ENCODE measurements at places on chromosomes 4 and X. TPM values are rescaled to one million over a fixed set of nuclear protein-coding genes. Genes with fewer than 3 reads are reported as not detected.

The TMEM154 gene
- total RNA-seq = 11.8 TPM

The XAGE1A gene
- not detected for total RNA-seq

The FAM149A gene
- total RNA-seq = 25.1 TPM

The ADH1A gene
- not detected for total RNA-seq

The CLDN22 gene
- not detected for total RNA-seq

The DHX15 gene
- total RNA-seq = 163 TPM

The STBD1 gene
- total RNA-seq = 7.8 TPM

The MAP9 gene
- total RNA-seq = 7.5 TPM

The DACH2 gene
- total RNA-seq = not detected

The SLC9B2 gene
- total RNA-seq = 7.0 TPM

The BBS7 gene
- 26.5 TPM for total RNA-seq

The SNX25 gene
- total RNA-seq = 40.6 TPM

The ANXA5 gene
- total RNA-seq = 308 TPM

The SPANXC gene
- not detected for total RNA-seq

The AGTR2 gene
- not detected for total RNA-seq

The SERPINA7 gene
- total RNA-seq = not detected

The CLGN gene
- total RNA-seq = 7.7 TPM

The CSAG2 gene
- total RNA-seq = not detected

The PIN4 gene
- 16.8 TPM for total RNA-seq

The PABPC1L2A gene
- total RNA-seq = not detected

The VGLL1 gene
- total RNA-seq = 7.8 TPM

The MTNR1A gene
- 0.36 TPM for total RNA-seq

The NPFFR2 gene
- 3.4 TPM for total RNA-seq

The DGAT2L6 gene
- not detected for total RNA-seq

The LEF1 gene
- 1.2 TPM for total RNA-seq

Data from epithelial cell of proximal tubule (primary cell).